ENCODE measurements at places on chromosomes 7 and 10.

DNA sequence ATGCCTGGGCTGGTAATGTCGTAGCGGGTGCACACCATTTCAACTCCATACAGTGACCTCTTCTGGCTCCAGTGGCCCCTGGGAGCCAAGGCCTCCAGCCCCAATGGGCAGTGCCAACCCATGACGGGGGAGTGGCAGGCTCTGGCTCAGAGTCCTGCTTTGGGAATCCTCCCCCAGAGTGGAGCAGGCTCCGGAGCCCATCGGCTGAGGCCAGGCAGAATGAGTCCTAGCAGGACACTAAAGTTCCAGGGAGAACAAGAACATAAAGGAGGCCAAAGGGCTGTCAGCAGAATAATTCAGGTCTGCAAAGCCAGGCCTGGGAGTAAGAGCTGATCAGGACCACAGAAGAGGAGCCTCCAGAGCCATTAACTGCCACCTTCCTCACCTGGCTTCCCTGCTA, 33.3 kb downstream of the LBX1 start:
- DNase-seq, result no peak

GRCh38 chr10:18906636-18907035, 142.0 kb upstream of the MALRD1 start:
- no peak for DNase-seq

GRCh38 chr10:129761197-129761972, 202.7 kb downstream of the EBF3 start:
- no peak for DNase-seq

DNA sequence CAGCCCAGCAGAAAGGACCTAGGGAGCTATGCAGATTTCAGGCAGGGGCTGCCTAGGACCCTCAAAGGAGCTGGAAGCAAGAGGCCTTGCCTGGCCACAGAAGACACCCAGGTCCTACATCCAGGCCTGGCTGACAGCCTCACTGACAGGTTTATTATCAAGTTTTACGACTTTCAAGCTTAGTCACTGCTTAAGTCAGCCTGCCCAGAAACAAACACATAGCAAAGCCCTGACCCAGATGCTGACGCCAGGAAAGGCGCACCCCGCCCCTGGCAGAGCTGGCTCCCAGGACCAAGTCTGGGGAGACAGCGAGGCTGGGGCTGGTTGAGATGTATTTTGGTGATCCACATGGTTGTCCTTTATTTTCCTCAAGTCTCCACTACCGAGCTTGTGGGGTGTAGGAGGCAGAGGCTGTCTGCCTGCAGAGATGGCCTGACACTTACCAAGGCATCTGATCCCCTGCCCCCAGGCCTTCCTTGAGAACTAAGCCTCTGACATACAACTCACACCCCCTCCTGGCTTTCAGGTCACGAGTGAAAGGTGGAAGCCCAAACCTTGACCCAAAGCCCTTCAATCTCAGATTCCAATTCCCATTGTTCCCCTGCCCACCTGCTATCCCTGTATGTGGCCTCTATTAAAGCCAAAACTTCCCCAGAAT, 80.7 kb upstream of the EMX2 start:
- DNase-seq, result no peak

GRCh38 chr10:125238682-125239081, 78.3 kb upstream of the CTBP2 start:
- no peak for DNase-seq

- no peak for DNase-seq
Observed at GRCh38 chr7:158563051-158563450, 24.6 kb downstream of the PTPRN2 start.

DNA sequence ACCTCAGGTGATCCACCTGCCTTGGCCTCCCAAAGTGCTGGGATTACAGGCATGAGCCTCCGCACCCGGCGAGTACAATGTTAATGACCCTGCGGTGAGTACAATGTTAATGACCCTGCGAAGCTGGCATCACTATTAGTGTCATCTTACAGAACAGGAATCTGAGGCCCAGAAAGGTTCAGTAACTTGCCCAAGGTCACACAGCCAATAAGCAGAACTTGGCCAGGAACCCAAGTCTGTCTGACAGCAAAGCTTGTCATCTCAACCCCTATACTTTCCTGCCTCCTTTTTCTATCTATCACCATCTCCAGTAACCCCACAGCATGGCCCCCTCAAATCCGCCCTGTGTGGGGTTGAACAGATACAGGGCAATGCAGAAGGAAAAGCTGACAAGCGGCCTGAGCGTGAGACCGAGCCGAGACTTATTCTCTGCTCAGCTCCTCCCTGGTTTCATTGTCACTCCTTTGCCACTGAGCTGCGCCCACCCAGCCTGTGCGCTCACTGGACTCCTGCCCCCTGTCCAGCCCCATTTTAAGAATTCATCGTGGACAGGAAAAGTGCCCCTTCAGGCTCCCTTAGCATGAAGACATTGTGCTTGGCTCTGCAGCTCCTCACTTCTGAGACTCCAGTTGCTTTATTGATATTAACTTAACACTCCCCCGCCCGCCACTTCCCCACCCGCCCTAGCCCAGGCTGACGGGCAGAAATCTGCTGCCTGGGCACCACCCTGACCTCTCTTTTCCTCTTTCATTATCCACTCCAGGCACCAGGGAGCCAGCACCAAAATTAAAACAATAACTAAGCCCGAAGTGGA, 58.1 kb upstream of the LBX1 start:
- no peak for DNase-seq

DNA sequence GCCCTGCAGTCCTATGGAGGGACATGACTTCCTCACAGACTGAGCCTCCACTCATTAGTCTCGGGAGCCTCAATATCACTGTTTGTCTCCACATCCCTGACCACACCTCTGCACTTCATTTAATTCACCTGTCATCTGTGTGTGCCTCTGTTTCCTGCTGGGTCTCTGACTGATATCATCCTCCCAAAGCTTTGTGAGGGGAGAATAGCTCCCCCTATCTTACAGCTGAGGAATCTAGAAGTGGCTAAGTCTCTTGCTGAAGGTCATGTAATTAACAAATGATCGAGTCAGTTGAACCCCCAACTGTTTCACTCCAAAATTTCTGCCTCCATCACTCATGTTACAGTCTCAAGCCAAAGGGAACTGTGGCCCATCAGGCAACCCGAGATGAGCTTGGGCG, 5.5 kb upstream of the CPXM2 start:
- DNase-seq, result no peak

DNA sequence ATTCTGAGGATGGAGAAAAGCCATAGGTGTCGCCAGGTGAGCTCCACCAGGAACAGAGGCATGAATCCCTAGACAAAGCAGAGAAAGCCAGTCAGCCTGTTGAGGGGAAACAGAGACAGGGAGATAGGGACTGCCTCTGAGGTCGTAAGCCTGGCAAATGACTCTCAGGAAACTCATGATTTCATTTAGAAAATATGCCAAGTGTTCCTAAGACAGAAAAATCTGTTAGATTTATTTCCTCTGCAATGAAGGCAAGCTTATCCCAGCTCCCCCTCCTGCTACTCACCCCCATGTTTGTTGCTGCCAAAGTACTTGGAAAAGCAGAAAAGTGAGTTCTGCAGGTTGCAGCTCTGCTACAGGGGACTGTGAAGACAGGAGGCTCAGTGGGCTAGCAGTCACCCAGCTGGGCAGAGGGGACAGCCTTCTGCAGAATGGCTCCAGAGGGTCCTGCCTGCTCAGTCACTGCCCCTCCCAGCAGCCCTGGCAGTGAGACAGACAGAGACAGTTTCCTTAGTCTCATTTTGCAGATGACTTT, 184.3 kb downstream of the ADRA2A start:
- DNase-seq, result no peak

DNA sequence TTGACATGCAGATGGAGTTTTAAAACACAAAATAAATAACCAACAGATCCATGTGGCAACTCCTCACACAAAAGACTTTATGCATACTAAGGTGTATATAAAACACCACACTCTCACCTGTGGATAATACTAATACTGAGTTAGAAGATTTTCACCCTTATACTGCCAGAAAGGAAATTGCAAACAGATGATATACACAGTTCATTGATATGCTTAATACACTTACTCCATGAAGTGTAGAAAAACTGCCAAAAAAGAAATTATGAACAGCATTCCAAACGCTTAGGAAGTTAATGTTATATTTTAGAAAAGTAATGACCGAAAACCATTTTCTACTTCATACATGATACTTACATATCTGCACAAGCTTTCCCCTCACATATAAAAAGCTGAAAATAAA, 17.6 kb upstream of the SNX13 start:
- no peak for DNase-seq

DNA sequence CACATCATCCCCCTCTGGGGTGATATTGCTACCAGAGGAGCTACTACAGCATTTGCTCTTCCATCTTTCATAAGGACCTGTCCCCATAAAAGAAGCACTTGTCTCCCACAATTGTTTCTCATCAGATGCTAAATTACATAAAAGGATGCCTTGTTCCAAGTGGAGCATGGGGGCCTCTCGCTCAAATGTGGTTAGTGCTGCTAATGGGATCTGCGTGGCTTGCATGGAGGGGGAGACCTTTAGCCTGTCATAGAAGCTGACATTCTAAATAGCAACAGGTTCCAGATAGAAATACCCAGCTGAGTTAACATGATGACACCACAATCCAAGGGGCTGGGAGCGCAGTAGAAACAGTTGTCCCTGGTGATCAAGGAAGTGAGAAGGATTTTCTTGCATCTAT, 257.9 kb downstream of the SFMBT2 start:
- no peak for DNase-seq

DNA sequence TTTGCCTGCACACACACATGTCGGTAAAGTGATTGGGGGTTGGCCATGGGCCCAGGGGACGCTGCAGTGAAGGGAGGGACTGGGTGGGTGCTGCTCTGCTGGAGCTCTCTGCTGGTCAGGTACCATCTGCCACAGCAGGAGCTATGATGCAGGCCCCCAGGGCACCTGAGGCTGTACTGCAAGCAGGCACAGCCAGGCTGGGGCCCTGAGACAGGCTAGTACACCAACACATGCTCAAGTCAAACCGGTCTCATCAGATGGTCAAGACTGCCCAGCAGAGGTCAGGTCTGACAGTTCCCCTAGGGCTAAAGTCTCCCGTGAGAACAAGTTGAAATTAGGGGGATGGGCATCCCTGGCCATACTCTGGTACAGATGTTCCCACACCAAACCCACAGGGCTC, 118.3 kb upstream of the THSD7A start:
- DNase-seq, result no peak

- DNase-seq, result no peak
Observed at GRCh38 chr10:74227697-74228424, 76.8 kb downstream of the ADK start.

GRCh38 chr10:3814838-3815220, 29.8 kb upstream of the KLF6 start:
- no peak for DNase-seq

GRCh38 chr7:36440880-36441279, 51.2 kb downstream of the ANLN start:
- no peak for DNase-seq

DNA sequence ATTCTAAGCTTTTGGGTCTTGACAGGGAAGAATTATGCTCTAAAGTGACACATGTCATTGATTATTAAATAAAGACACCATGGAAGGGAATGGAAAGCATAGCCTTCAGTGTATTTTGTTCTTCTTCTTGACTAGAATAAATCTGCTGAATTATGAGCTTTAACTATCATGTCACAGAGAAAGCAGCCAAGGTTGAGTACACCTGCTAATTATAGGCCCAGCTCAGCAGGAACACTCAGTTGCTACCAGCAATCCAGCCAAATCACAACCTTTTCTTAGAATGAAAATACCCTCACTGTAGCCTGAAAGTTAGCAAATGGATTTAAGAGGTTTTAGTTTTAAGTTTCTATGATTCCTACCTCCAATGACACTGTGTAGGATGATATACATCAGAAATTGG, 225.3 kb upstream of the RHOBTB1 start:
- no peak for DNase-seq

DNA sequence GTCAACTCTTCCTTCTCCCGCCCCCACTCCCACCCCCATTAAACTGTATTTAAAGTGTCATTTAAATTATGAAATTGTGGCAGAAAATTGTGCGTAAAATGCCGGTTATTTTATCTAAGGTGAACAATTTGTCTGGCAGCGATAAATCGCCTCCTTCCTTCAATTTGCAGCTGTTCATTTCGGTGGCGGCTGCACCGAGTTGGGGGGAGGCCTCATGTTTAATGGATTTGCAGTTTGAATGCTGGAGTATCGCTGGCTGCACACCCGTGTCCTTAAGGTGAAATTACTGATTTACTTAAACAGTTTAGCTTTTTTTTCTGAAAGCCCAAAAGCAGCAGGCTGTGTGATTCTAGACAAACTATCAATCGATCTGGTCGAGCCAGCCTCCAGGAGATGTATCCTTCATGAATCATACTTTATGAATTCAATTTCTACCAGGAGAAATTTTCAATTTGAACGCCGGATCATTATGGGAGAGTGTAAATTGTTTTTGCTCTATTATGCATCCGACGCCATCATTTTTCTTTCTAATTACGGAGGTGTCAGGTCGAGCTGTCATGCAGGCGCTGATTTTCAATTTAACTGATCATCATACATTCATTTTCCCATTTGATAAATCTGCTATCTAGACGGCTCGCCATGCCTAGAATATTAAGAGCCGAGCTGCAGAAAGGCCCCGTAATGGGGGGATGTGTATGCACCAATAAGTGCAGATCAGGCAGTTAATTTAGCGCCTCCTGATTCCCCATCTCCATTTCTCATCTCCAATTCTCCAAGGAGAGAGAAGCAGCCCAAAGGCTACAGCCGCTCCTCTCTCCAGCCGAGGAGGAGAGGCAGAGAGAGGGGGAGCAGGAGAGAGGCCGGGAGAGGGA, 6.5 kb downstream of the UNCX start:
- no peak for DNase-seq

GRCh38 chr7:40786909-40787308, 652.1 kb downstream of the SUGCT start:
- DNase-seq, result no peak

- no peak for DNase-seq
Observed at GRCh38 chr7:57496395-57496794, 46.4 kb downstream of the ZNF716 start.

- no peak for DNase-seq
Observed at GRCh38 chr7:105304040-105304895, 84.5 kb downstream of the SRPK2 start.

DNA sequence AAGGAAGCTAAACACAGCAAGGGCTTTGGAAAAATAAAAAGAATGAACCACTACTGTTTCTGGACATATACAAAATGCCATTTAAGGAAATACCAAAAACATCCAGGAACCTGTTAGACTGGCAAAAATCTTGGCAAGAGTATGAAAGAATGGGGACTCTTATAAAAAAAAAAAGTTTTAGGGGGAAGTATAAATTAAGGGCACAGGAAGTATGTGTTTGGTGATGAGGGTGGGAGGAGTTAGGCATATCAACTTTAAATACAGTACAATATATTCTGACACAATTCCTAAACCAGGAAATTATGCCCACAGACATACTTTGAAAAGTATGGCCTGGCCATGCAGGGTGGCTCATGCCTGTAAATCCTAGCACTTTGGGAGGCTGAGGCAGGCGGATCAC, 74.2 kb downstream of the WAPL start:
- no peak for DNase-seq

- no peak for DNase-seq
Observed at GRCh38 chr7:15715435-15715834, 29.0 kb upstream of the MEOX2 start.

DNA sequence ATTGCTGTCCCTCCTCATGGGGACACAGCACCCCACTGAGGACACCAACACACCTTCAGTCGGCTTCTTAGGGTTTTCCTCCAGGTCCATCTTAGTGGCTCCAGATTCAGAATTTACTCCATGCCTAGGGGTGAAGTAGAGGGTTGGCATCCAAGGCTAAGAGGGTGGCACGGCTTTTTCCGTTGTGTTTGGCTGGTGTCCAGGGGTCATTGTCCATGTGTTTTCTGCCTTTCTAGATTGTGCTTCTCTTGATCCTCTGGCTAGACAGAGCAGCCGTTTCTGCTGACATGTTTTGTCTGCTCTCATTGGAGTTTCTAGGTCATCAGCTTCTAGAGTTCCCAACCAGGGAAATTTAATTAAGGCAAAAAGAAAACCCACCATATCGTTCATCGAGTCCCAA, 291.6 kb upstream of the CELF2 start:
- DNase-seq, result no peak

Data from stimulated activated CD8-positive, alpha-beta memory T cell treated with anti-CD3 and anti-CD28 coated beads, Interleukin-15, amount 100 ng/mL, for 4 hours (primary cell).